ENCODE measurements at places on chromosomes 1 and 21. TPM values are rescaled to one million over a fixed set of nuclear protein-coding genes. Genes with fewer than 3 reads are reported as not detected.

- no peak overlapping the region for H3K4me3 ChIP-seq
- H3K27me3 ChIP-seq: no peaks in the 10 kb centered on the region
- no peak overlapping the region for H3K27ac ChIP-seq
Observed at GRCh38 chr21:37410639-37411038, 44.1 kb downstream of the DYRK1A start.

DNA sequence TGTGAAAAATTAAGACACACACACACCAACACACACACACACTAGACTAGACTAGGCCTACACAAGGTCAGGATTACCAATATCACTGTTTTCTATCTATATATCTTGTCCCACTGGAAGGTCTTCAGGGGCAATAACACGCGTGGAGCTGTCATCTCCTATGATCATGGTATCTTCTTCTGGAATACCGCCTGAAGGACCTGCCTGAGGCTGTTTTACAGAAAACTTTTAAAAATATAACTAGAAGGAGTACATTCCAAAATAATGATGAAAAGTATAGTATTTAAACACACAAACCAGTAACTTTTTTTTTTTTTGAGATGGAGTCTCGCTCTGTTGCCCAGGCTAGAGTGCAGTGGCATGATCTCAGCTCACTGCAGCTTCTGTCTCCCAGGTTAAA is 20.3 kb upstream of the ZBTB8A start:
- H3K27me3 ChIP-seq: no peaks in the 10 kb centered on the region
- no peaks in the 10 kb centered on the region for H3K4me1 ChIP-seq
- no peaks in the 10 kb centered on the region for H3K36me3 ChIP-seq
- no peak for DNase-seq

GRCh38 chr1:86872086-86872485 is 41.8 kb downstream of the SELENOF start:
- peaks cover 3% of the 10 kb centered on the region for H3K36me3 ChIP-seq
- H3K27ac ChIP-seq: no peak overlapping the region
- H3K4me1 ChIP-seq: no peaks in the 10 kb centered on the region
- no peaks in the 10 kb centered on the region for H3K27me3 ChIP-seq
- peak; percentile 76 for DNase-seq

GRCh38 chr1:84758968-84759491 is 68.8 kb upstream of the SSX2IP start:
- H3K27ac ChIP-seq: no peak overlapping the region
- H3K27me3 ChIP-seq: no peaks in the 10 kb centered on the region
- no peak for DNase-seq
- no peaks in the 10 kb centered on the region for H3K36me3 ChIP-seq
- no peak overlapping the region for H3K4me3 ChIP-seq

- H3K27me3 ChIP-seq: no peaks in the 10 kb centered on the region
- H3K27ac ChIP-seq: no peak overlapping the region
- peak; percentile 26 for DNase-seq
- H3K4me3 ChIP-seq: no peak overlapping the region
- no peaks in the 10 kb centered on the region for H3K36me3 ChIP-seq
Observed at GRCh38 chr1:152227310-152227928, 3.4 kb upstream of the HRNR start.

- peak overlapping the region; percentile 24 for H3K27ac ChIP-seq
- H3K36me3 ChIP-seq: no peaks in the 10 kb centered on the region
- no peaks in the 10 kb centered on the region for H3K4me1 ChIP-seq
- H3K4me3 ChIP-seq: no peak overlapping the region
Observed at GRCh38 chr1:108082001-108082400, 117.0 kb upstream of the VAV3 start.

GRCh38 chr1:109650609-109651008 is 5.3 kb upstream of the GSTM4 start:
- no peak overlapping the region for H3K4me3 ChIP-seq
- DNase-seq: no peak
- H3K27me3 ChIP-seq: no peaks in the 10 kb centered on the region
- no peaks in the 10 kb centered on the region for H3K4me1 ChIP-seq
- H3K27ac ChIP-seq: no peak overlapping the region

DNA sequence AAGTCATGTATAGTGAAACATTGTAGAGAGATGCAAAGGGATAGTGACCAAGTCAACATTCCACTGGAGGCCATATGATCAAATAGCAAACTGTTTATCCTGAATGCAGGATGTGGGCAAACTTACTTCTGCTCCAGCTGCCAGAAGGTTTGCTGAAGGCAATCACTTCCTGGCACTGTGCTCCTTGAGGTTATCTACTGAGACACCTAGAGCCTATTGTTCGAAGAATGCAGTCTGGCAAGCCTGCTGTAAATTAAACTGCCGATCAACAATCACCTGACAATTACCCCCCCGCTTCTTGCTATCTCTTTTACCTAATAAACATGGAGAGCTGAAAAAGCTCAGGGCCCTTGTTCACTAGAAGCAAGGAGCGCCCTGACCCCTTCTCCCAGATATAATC is 139.4 kb upstream of the B3GALT2 start:
- DNase-seq: no peak
- no peaks in the 10 kb centered on the region for H3K4me1 ChIP-seq
- H3K4me3 ChIP-seq: no peak overlapping the region
- no peaks in the 10 kb centered on the region for H3K27me3 ChIP-seq
- H3K36me3 ChIP-seq: no peaks in the 10 kb centered on the region

GRCh38 chr21:44722731-44723130 is 11.4 kb upstream of the TSPEAR start:
- no peak overlapping the region for H3K27ac ChIP-seq
- H3K4me3 ChIP-seq: no peak overlapping the region
- DNase-seq: no peak
- peaks cover 3% of the 10 kb centered on the region for H3K4me1 ChIP-seq
- peaks cover 3% of the 10 kb centered on the region for H3K27me3 ChIP-seq

GRCh38 chr21:32494934-32495709 is 82.6 kb downstream of the EVA1C start:
- no peak overlapping the region for H3K4me3 ChIP-seq
- no peak overlapping the region for H3K27ac ChIP-seq
- H3K36me3 ChIP-seq: peaks cover 2% of the 10 kb centered on the region
- no peaks in the 10 kb centered on the region for H3K27me3 ChIP-seq
- no peak for DNase-seq

GRCh38 chr1:95126846-95127245 is 9.7 kb downstream of the TLCD4 start:
- H3K4me3 ChIP-seq: no peak overlapping the region
- no peaks in the 10 kb centered on the region for H3K36me3 ChIP-seq
- DNase-seq: no peak
- H3K4me1 ChIP-seq: no peaks in the 10 kb centered on the region

The LAMC2 gene
- 49.6 TPM for total RNA-seq

The TRIM45 gene
- total RNA-seq: 6.0 TPM

The MATN1 gene
- total RNA-seq: 0.57 TPM

The RXRG gene
- 1.6 TPM for total RNA-seq

The IGSF8 gene
- total RNA-seq: 39.5 TPM

The MYOC gene
- 0.83 TPM for total RNA-seq

Measured in lung (tissue), 17 donors.